ENCODE measurements at places on chromosomes 16 and 17.

- DNase-seq, result no peak
Measured at GRCh38 chr17:20200865-20201458, 191.8 kb downstream of the SPECC1 start.

DNA sequence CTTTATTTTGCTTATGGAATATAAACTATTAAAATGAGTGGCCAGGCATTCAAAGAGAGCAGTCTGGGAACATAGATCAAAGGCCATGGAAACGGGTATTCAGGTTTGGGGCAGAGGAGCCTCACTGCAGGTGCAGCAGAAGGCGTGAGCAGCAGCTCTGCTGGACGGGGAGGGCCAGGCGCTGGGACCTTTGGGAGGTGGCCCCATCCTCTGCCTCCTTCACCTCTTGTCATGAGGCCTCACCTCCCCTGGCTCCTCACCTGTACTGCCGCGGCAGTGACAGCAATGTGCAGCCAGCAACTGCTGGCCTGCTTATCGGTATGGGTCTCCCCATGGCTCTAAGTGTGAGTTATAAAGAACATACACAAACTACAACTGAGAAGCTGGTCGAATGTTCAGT, 109.4 kb downstream of the CDK5R1 start:
- DNase-seq, result no peak

GRCh38 chr16:68744744-68745280, 7.7 kb downstream of the CDH1 start:
- DNase-seq, result no peak

DNA sequence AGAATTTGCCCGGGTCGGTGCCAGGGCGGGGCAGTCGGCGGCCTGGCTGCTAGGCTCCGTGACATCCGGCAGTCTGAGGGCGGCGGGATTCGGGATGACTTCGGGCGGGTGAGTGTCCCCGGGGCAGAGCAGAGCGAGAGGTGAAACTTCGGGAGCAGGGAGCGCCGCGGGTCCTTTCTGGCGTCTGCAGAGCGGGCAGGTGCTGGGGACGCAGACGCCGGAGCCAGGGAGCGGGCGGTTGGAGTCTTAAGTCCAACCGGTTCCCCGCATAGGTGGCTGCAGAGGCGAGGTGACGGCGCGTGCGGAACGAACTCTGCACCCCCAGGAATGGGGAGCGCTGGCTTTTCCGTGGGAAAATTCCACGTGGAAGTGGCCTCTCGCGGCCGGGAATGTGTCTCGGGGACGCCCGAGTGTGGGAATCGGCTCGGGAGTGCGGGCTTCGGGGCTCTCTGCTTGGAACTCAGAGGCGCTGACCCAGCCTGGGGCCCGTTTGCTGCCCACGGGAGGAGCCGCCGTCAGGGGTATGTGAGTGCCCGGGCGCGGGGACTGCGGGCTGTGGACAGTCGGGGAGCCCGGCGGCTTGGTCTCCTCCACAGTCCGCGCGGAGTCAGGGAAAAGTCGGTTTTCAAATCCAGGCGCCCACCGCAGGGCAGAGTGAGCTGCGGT, at the start of gene B4GALNT2:
B4GALNT2 (plus strand) TSS at position 71 of the 666 bp plus-strand sequence; CDS start at position 95, 24 bp downstream.
- no peak for DNase-seq

DNA sequence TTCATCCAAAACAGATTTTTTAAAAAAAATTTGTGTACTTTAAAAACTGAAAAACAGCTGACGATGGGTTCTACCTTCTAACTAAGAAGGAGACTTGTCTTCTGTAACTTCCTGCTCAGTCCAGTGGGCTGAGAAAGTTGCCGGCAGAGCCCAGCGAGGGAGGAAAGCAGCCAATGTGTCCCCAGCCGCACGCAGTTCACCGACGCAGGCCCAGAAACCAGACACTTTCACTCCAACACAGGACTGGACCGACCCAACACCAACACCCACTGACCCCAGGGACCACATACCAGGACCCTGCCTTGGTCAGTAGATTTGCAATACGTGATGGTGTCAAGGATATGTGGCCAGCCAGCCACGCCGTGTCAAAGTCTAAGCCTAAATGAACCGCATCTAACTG, 25.6 kb downstream of the TRAP1 start:
- DNase-seq, result no peak

- DNase-seq, result no peak
Measured at GRCh38 chr17:37752482-37752881, 7.6 kb upstream of the HNF1B start.

DNA sequence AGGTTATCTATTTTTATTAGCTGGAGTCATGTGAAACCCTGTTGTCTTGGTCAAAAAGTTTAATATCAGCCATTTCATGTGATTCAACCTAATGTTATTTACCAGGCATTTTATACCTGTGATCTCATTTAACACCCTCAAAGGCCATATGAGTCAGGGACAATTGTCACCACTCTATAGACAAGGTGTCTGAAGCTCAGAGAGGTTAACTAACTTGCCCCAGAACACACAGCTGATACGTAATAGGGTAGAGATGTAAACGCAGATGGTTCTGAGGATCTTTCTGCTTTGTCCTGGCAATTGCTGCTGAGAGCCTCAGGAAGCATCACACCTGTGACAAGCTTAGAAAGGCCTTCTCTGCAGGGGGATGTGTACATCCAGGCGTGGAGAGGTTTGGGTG, 4.9 kb downstream of the CD300A start:
- DNase-seq, result no peak

- no peak for DNase-seq
Measured at GRCh38 chr16:21120976-21121520, 29.6 kb downstream of the DNAH3 start.

GRCh38 chr17:76843703-76844484, 24.3 kb upstream of the MGAT5B start:
- no peak for DNase-seq

- DNase-seq, result no peak
Measured at GRCh38 chr17:76023900-76024237, 3.2 kb downstream of the EVPL start.

DNA sequence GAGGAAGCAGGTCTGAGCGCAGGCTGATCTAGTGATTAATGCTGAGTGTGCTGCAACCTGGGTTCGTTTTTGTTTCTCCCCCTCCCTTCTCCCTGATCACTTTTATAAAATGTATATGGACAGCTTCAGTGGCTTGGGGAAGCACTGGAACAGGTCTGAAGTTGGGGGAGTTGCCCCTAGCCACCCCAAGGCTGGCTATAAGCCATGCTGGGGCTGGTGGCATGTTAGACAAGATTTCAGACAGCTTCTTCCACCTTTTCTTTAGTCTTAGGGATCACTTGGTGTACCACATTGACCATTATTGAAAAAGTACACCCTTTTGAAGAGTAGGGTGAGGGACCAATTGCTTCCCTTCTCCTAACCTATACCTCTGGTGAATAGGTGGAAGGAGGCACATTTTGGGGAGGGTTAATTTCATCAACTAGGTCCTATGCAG, 3.8 kb upstream of the VAC14 start:
- DNase-seq, result no peak

DNA sequence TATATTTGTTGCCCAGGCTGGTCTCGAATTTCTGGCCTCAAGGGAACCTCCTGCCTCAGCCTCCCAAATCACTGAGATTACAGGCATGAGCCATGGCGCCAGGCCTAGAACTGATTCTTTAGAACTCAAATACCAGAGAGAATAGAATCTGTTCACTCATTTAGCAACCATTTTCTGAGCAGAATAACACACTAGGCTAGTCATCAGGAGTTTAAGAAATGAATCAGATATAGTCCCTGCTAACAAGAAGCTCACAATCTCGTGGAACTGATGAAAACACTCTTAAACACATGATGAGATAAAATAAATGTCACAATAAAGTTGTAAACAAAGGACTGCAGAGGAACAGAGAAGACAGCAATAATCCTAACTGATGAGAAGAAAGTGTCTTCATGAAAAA, 55.8 kb upstream of the ADCY9 start:
- no peak for DNase-seq

DNA sequence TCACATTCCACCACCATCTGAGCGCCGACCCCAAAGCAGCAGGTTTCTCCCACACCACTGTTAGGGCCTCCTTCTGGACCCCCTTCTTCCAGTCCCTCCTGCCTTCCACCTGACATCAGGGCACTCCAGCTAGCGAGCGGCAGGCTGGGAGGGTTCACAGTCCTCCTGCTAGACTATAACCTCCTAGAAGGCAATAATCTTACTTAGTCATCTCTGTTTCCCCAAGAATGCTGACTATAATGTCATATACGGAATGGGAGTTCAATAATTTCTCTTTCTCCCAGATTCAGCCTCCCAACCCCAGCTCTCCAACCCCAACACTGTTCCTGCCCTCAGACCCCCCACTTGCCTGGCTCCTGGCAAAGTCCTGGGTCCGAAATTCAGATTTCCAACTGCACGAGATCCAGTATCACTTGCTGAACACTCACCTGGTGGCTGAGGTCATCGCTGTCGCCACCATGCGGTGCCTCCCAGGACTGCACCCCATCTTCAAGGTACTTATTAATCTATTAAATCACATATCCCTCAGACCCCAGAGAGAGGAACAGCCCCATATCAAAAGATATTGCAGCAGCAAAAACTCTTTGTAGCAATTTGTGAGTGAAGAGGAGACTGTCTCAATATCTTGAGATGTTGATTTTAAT, 5.6 kb downstream of the ALOX12 start:
- no peak for DNase-seq

DNA sequence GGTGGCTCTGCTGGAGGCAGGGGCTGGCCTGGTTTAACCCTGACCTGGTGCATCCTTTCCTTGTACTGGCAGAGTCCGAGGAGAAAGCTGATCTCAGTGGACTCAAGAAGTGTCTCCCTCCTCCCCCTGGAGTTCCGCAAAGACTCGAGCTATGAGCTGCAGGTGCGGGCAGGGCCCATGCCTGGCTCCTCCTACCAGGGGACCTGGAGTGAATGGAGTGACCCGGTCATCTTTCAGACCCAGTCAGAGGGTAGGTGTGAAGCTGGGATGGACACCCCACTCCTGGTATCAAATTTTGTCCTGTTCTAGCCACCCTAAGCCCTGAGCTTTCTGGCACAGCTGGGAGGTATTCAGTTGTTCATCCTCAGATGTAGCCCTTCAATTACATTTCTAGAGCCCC, 42.5 kb downstream of the IL21R start:
- DNase-seq, result no peak

DNA sequence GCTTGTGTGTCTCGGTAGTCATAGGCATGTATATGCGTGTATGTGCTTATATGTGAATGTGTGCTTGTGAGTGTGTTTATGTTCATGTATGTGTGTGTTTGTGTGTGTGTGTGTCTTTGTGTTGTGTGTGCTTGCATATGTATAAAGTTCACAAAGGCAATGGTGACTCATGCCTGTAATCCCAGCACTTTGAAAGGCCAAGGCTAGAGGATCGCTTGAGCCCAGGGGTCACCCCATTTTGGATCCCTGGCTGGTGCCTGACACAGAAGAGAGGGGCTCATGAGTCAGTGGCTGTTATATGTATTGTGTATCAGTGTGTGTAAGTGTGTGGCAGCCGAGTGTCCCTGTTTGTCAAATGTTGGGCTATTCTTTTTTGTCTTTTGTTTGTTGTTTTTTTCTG, 69.3 kb downstream of the ABCC1 start:
- DNase-seq, result no peak

GRCh38 chr17:16989230-16989952, 17.5 kb upstream of the TNFRSF13B start:
- no peak for DNase-seq

DNA sequence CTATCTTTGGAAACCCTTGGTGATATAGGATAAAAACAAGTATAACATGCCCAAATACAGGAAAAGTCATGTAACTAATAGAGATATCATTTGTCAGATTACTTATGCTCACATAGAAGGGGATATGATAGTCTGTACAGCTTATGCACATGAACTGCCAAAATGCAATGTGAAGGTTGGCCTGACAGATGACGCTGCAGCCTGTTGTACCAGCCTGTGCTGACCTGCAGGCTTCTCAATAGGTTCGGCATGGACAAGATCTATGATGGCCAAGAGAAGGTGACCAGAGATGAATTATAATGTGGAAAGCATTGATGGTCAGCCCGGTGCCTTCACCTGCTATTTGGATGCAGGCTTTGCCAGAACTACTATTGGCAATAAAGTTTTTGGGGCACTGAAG, 12.7 kb downstream of the WFIKKN2 start:
- no peak for DNase-seq

GRCh38 chr16:31090540-31090939, 1.8 kb upstream of the PRSS53 start:
- DNase-seq, result no peak

GRCh38 chr17:82703036-82703745, 4.7 kb upstream of the RAB40B start:
- DNase-seq, result no peak

- DNase-seq, result peak; percentile 62
Measured at GRCh38 chr17:40331743-40332641, 23.0 kb downstream of the RARA start.

DNA sequence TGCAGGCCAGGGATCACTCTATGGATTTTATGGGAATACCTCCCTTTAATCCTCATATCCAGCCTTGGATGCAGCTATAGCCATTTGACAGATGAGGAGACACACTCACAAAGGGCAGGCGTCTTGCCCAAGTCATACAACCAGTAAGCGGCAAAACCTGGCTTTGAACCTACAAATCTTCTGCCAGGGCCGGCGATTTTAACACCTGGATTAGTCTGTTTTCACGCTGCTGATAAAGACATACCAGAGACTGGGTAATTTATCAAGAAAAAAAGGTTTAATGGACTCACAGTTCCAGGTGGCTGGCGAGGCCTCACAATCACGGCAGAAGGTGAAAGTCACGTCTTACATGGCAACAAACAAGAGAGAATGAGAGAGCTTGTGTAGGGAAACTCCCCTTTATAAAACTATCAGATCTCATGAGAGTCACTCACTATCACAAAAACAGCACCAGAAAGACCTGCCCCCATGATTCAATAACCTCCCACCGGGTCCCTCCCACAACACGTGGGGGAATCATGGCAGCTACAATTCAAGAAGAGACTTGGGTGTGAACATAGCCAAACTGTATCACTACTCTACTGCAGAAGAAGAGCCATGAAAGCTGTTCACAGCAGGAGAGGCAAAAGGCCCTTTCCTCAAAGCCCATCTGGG, 67.5 kb downstream of the XYLT1 start:
- DNase-seq, result no peak

DNA sequence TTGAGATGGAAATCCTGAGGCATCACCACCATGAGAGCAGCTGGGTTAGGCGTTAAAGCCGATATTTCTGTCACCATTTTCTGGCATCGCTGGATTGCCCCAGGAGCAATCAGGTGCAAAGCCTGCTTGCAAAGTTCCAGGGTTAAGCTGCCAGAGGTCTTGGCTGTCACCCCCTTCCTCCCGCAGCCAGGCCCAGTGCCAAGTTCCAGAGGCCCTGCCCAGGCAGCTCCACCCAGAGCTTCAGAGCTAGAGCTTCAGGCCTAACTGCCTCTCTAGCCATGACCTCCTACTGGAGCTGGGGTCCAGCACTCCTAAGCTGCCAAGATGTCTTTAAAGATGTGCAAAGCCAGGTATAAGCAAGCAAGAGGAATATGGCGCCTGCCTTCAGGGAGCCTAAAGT, 8.8 kb upstream of the TMEM238L start:
- DNase-seq, result no peak

DNA sequence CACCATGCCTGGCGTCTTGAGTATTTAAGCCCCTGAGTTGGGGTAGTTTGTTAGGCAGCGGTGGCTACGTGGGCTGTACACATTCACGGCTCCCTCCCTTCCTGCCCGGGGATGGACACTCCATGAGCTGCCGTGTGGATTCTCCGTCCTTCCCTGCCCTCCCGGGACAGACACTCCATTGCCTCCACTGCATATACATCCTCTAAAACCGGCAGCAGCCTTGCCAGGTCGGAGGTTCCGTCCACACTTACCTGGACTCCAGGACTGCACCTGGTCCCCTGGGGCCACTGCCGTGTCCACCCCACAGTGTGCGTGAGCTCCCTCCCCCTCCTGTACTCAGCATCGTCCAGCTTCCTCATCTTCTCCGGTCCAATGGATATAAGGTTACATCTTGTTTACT, 3.5 kb upstream of the SPATA2L start:
- no peak for DNase-seq

Measured in spinal cord (tissue), 10 donors.